Tongue (tissue), 3 donors: ENCODE measurements at places on chromosomes 16 and 17.
A peak's percentile ranks its signal among the peaks of the same experiment; 100 is the strongest.

- peak; percentile 37 for DNase-seq
Observed at GRCh38 chr17:15194859-15195277, 70.3 kb downstream of the PMP22 start.

DNA sequence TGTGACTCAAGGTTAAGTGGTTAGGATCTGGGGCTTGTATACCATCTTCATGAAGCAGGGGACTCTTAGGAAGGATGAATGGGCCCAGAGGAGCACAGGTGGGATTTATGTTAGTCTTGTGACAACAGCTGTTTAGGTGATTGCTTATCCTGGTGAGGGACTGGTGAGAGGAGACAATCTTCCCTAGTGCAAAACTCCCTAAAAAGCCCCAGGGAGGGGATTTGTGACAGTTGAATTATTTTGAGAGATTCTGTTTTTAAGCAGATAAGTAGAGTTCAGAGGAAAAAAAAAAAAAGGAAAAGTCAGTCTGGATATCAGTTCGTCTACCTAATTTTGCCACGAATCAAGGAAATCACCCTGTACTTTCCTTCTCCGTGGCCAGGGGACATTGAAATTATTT, 35.1 kb upstream of the SEC14L1 start:
- DNase-seq, result no peak

DNA sequence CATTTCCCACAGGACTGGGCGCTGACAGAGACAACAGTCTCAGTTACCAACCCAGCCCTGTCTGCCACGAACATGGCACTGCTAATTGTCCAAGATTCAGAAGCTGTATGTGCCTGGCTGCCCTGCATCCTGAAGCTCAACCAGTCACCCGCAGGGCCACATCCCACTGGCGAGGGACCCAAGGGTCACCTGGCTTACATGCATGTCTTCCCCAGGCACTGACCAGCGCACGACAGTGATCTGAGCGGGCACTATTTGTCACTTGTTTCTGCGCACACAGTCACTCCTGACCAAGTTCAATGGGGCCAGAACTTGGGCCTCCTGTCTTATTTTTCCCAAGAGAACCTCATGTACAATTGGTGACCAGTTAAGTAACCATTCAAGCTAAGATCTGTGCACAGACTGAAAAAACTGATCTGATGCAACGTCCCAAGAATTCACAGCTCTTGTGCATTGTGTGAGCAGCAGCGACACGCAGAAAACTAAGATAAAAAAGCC, 13.1 kb downstream of the USP7 start:
- DNase-seq, result no peak

GRCh38 chr16:2432286-2432685, 3.0 kb downstream of the CCNF start:
- DNase-seq, result no peak

- peak; percentile 75 for DNase-seq
Observed at GRCh38 chr16:63774302-63774701, 1347.6 kb downstream of the CDH11 start.

GRCh38 chr17:40699371-40699770, 4.2 kb downstream of the KRT24 start:
- DNase-seq, result peak; percentile 69

DNA sequence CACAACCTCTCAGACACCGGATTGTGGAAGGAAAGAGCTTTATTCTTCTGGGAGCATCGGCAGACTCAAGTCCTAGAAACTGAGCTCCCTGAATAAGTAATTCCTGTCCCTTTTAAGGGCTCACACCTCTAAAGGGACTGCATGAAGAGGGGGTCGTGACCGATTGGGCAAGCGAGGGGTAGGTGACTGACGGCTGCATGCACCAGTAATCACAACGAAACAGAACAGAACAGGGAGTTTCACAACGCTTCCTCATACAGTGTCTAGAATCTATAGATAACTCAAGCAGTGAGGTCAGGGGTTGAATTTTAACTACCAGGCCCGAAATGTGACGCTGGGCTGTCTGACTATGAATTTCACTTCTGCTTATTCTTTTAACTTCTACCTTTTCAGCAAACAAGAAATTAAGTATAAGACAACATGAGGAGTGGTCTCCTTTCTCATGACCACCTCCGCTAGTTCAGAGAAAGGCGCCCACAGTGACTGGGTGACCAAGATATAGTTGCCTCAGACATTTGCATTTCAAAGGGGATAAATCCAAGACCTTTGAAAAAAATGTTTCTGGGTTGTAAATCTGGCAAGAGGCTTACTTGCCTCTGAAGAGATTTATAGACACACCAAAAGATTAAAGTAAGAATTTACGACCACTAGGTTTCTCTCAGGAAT, 88.4 kb upstream of the ATF7IP2 start:
- DNase-seq, result no peak

DNA sequence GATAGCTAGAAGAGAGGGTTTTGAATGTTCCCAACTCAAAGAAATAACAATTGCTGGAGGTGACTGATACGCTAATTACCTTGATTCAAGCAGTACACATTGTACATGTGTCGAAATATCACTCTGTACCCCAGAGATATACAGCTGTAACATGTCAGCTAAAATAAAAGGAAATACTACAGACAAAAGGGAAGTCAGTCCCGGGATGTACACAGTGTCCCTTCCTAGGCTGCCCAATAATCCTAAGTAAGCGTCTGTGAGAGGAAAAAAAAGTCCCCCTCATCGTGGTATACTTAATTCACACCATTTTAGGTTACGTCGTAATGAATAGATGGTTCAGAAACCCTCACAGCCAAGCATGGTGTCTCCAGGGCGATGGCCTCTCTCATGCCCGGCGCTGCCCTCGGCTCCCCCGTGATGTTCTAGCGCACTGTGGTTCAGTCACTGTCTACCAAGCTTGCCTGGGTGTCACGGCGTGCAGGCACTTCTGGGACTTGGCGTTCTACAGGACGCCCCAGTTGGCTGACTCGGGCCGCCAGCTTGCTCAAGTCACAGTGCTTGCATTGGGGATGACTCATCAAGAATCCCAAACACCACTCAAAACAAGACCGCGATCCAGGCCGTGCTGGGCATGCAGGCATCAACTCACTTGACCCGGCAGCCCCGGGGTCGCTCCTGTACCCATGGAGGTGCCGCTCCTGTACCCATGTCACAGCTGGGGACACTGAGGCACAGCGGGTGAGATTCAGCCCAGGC, 27.6 kb downstream of the CCDC40 start:
- no peak for DNase-seq

DNA sequence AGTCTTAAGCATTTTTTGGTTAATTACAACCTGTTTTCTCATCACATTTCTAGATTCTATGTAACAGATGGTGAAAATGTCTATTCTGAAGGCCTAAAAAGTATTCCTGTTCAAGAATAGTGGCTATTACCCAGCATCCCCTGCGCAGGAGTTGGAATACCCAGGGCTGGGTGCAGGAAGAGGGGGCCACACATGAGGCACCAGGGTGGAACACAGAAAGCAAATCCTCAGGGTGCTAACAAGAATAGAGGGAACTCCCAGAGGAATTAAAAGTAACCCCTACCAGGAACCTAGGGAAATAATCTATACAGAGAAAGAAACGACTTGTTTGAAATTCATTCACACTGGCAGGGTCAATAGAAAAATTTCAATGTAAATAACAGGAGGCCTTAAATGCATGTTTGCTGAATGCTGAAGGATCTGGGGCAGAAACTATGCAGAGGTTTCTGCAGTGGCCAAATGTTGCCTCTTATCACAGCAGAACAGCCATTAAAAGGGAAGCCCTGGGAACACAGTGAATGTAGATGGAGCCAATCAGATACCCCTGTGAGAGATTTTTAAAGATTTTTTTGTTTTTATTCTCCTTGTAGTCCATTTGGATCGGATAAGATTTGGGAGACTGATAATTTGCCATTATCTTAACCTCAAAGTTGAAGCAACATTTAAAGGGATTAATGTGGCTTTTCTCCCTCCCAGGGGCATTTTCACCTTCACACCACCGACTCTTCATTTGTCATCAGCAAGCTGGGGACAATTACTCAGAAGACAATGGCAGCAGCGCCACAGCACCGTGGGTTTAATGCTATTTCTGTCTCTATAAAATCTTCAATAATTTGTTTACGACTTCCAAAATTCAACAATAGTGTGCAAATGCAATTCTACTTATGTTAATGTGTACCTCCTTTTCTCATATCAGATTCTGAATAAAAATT, 196.0 kb upstream of the PSMD7 start:
- DNase-seq, result no peak

DNA sequence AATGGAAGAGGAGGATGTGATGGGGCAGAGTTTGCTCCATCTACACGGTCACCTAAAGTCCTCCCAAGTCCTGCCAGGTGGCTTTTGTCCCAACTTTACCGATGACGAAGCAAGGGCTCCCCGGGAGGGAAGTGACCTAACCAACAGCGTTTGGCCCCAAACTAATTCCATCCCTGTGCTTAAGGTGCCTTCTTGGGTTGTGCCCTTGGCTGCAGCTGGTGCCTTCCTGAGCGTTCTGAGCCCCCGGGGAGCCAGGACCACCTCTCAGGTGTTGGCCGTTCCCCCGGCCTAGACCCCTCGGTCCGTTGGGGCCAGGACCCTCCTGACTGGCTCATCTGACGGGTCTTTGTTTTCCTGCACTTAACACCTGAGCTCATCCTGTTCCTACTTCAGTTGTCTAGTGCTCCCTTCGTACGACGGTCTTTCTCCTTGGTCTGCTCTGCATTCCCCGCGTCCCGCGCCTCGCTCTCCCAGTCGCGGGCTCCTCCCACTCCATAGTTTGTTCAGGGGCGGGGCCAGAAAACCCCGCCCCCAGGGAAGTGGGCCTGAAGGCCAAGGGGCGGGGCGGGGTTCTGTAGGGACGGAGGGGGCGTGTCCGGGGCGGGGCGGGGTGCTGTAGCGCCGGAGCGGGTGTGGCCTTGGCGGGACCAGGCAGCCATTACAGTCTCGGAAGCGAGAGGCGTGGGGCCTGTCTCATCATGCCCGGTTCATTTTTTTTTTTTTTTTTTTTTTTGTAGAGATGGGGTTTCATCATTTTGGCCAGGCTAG, 822 bp upstream of the ZSCAN10 start:
- peak; percentile 92 for DNase-seq

- peak; percentile 82 for DNase-seq
Observed at GRCh38 chr17:50259477-50260324, 14.6 kb upstream of the TMEM92 start.

DNA sequence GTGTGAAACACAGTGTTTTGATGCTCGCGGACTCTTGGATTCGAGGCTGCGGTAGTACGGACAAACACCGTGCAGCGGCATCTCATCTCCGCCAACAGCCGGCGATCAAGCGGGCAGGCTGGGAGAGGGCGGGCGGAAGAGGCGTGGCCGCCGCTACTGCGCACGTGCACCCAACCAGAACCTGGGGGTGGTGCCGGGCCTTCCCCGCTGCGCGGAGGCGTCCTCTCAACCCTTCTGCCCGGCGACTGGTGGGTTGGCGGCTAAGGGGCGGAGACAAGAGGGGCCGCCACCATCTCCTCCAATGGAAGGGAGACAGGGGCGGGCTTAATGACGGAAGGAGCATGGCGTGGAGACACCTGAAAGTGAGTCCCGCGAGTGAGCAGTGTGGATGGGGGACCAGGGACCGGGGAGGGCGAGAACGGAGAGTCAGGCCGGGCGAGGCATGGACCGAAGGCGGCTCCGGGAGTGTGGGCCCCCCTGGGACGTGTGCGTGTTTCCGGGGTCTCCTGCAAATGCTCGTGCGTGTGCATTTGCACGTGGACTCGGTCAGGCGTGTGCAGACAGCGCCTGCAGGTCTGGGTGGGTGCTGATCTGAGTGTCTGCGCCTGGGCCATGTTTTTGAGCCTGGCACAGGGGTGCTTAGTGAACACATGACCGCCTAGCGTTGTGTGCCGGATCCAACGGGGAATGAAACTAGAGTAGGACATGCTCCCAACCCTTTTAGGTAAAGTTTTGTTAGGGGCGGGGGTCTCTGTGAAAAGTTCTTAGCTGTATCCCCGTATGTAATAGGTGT, at the start of gene DHODH:
Gene DHODH, plus strand, starts transcription at position 321 of the 793 bp plus-strand sequence. Its CDS starts 21 bp downstream, at position 342.
- DNase-seq, result peak; percentile 99

DNA sequence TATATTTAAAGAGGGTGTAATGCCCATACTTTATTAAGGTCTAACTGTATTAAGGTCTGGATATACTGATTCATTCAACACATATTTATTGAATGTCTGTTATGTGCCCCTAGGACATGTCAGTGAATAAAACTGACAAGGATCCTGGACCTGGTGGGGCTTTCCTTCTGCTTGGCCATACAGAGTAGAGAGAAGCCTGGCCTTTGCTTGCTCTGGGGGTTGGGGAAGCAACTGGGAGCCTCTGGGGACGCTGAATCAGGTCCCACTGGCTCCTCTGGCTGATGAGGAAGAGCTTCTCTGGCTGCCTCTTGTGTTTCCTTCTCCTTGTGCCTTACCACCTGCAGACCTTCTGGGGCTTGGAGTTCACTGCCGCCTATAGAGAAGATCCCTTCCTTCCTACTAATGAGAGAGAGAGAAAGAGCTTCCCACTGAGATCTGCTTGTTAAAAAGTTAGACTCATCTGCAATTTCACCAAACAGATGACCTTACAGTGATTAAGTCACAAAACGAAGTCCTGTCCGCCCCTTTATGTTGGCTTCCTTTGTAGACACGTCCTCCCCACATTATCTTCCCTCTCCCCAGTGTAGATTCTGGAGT, 49.7 kb downstream of the MSI2 start:
- DNase-seq, result no peak

DNA sequence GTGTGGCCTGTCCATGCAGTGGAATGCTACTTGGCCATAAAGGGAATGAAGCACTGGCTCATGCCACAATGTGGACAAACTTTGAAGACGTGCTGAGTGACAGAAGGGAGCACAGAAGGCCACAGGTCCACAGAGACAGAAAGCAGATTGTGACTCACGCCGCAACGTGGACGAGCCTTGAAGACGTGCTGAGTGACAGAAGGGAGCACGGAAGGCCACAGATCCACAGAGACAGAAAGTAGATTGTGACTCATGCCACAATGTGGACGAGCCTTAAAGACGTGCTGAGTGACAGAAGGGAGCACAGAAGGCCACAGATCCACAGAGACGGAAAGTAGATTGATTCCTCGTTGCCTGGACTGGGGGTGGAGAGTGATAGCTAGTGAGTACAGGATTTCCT, 19.2 kb downstream of the ZC3H18 start:
- DNase-seq, result no peak

- no peak for DNase-seq
Observed at GRCh38 chr16:84467256-84467655, 37.2 kb downstream of the MEAK7 start.

GRCh38 chr16:14405611-14406537, 224.2 kb downstream of the PARN start:
- peak; percentile 45 for DNase-seq

DNA sequence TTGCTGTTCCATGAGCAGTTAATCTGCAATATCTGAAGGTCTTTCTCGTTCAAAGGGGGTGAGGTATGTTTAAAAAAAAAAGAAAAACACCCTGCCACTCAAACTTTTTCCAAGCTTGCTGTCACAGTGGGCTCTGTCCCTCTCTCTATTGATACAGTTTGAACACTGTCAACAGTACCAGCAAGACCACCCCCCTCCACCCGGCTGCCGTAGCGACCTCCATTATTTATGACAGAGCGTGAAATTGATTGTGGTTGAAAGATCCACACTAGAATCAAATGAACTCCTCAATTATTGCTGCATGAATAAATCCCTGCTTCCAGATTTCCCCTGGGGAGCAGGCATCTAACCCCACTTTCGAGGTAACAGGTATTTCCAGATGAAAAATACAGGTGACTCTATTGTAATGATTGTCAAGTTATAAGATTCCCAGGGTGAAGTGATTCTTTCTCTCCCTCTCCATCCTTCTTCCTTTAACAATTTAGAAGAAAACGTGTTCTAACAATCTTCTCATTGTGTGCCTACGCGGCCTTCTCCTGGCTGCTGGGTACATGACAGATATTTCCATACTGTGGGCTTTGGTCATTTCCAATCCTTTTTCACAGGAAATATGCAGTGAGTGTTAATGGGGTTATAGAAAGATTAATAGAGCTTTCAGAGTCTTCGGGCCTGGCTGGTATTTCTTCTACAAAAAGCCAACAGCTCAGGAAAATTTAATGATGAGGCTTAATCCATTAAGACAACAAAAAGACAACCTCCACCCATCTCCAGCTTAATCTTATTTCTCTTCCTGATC, 135.7 kb upstream of the C16orf82 start:
- no peak for DNase-seq
